ENCODE measurements at places on chromosomes 5 and 9. TPM values are rescaled to one million over a fixed set of nuclear protein-coding genes. Genes with fewer than 3 reads are reported as not detected.
A peak's percentile ranks its signal among the peaks of the same experiment; 100 is the strongest.

GRCh38 chr9:112149211-112149610 is 25.9 kb downstream of the SUSD1 start:
- DNase-seq = no peak

DNA sequence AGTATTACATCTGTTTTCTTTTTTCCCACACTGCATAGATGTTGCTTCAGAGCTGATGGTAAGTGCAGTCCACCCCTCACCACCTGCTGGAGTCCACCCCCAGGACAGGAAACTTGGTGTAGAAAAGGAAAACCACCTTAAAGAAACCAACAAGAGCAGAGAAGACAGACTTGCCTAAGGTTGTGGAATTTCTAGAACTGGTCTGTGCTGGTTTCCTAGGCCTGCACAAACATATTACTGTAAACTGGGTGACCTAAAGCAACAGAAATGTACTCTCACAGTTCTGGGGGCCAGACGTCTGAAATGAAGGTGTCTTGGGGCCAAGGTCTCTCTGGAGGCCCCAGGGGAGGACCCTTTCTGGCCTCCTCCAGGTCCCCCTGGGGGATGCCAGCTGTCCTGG is 293.4 kb upstream of the IRX1 start:
- DNase-seq = no peak

Gene LAMC3
- polyA plus RNA-seq = 7.3 TPM

Gene WDR31
- polyA plus RNA-seq = 6.5 TPM

Gene HSPB3
- not detected for polyA plus RNA-seq

GRCh38 chr9:126507318-126508109 is 106.2 kb upstream of the LMX1B start:
- peak; percentile 33 for DNase-seq

DNA sequence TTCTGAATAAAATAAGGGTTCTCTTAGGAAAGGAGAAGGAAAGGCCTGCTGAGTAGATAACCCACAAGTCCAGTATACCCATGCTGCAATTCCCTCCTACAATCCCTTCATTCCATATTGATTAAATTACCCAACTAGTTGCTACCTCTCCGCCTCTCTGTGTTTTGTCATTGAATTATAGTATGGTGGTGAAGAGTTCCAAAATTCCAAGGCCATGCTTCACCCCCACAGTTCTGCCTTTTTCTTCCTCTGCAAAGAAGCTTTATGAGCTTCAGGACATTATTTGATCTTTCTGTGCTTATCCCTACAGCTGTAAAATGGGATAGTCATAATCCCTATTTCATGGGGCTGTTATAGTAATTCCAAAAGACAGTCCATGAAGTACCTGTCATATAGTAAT is 215.6 kb downstream of the ACTL7B start:
- DNase-seq = no peak

- no peak for DNase-seq
These were observed 158.0 kb downstream of the DEPDC1B start for GRCh38 chr5:60541980-60542379.

- DNase-seq = no peak
These were observed 20.2 kb downstream of the GRAMD2B start for GRCh38 chr5:126443374-126443851.

DNA sequence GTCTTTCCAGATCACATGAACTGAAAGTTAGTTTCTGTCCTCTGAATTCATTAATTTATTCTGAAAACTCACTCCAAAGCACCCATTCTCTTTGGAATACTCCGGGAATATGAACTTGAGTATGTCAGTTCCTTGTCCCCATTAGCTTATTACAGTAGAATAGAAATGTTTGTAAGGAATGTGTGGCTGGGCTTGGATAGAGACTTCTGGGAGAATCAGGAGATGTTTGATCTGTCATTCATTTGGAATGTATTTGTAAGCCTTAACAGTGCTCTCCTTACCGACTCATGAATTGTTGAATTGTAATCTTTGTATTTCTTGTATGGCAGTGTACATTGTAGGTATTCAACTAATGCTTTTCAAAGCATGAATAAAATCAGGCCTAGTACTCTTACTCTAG is 548.4 kb downstream of the LRRC70 start:
- DNase-seq = no peak

DNA sequence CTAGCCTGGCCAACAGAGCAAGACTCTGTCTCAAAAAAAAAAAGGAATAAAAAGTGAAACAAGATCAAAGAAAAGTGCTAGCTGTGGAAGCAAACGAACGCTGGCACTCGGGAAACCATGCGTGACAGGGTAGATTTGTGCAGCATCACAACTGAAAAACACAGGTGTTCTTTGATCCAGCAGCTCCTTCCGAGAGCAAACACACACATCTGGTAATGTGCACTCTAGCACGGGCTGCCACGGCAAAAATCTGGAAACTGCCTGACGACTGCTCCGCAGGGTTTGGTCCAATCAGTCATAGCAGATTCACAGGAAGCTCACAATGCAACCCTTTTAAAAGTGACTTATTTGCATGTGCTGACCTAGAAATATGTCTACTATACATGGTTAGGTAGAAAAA is 80.0 kb downstream of the SYK start:
- no peak for DNase-seq

Gene MRNIP
- polyA plus RNA-seq = 38.9 TPM

GRCh38 chr5:15850939-15851341 is 328.7 kb downstream of the MARCHF11 start:
- DNase-seq = no peak

DNA sequence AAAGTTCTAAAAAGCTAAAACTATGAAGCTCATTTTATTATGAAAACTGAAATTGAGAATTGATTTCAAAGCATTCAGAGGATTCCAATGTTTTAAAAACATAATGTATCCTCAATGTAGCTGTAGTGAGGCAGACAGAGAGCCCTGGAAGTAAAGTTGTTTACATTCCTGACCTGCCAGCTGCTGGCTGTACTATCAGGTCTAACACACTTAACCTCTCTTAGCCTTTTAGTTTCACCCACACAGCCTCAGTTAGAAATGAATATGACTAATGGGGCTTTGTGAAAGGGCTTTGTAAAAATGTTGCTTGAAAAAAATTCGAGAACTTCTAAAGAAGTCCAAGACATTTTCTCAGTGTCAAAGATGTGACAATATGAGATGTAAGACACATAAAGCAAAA is 122.6 kb downstream of the FBXL17 start:
- no peak for DNase-seq

Data from right lung (tissue), 10 donors.